ENCODE measurements at places on chromosomes 6 and 20.

- DNase-seq = no peak
Observed at GRCh38 chr6:146896960-146897701, 298.4 kb downstream of the ADGB start.

GRCh38 chr6:12163744-12164507 is 126.2 kb upstream of the EDN1 start:
- no peak for DNase-seq

DNA sequence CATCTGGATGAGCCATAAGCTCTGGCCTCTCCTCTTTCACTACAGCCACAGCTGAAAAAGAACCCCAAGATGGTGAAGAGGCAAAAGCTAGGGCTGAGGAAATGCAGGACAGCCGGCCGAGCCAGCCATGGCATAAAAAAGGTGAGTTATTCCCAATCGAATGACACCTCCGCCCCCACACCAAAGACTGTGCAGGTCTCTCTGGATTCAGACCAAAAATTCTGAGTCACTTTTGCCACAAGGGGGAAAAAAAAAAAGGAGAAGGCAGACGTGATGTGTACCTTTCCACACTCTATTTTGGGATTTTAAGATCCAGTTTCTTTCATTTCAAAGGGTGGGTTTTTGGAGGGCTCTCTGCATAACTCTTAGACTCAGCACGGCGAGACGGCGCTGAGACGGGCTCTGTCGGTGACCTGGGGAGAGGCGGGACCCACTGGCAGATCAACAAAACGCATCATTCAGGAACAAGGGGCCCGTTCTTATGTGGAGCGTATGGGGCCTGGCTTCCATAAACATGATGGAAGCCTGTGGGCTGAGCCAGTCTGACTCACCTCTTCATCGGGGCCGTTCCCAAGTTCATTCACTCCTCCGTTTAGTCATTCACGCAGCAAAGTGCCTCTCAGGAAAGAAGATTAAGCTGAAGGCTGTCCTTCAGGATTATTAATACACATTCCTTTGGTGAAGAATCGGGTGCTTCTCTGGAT is 54.8 kb downstream of the NFATC2 start:
- DNase-seq = no peak

- DNase-seq = no peak
Observed at GRCh38 chr6:135525594-135525993, 28.1 kb upstream of the AHI1 start.

DNA sequence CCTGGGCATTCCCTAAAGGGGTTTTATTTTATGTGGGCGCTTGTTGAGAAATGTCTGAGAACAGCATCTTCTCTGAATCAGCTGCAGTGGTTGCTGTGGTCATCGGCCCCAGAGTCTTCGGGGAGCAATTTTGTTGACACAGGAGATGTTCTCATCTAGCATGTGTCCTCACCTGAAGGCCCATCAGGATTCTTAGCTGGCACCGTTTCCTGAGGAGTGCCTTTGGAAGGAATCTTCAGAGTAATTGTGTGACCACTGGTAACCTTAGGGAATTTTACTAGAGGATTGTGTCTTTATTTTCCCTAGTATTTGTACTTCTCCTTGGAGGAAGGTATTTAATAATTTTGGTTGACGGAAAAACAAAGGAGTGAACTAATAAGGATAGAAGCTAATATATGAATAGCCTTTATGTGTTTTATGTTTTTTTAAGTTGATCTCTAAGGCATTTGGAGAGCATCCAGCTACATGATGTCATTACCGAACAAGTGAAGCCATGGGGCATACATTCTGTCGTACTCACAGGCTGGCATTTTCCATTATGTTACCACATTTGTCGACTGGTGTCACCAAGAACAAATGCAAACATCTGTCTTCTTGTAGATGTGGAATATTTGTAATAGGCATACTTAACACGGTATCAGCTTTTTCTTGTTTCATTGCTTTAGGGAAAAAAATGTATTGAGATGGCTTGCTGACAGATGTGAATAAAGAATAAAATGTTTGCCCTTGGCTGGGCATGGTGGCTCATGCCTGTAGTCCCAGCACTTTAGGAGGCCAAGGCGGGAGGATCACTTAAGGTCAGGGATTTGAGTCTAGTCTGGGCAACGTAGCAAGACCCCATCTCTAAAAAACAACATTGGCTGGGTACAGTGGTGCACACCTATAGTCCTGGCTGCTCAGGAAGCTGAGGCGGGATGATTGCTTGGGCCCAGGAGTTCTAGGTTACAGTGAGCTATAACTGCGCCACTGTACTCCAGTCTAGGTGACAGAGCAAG is 41.9 kb downstream of the TULP4 start:
- DNase-seq = no peak

- DNase-seq = no peak
Observed at GRCh38 chr6:152723398-152723797, 25.7 kb downstream of the MYCT1 start.

DNA sequence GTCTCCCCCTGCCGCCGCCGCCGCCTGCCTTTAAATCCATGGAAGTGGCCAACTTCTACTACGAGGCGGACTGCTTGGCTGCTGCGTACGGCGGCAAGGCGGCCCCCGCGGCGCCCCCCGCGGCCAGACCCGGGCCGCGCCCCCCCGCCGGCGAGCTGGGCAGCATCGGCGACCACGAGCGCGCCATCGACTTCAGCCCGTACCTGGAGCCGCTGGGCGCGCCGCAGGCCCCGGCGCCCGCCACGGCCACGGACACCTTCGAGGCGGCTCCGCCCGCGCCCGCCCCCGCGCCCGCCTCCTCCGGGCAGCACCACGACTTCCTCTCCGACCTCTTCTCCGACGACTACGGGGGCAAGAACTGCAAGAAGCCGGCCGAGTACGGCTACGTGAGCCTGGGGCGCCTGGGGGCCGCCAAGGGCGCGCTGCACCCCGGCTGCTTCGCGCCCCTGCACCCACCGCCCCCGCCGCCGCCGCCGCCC is 474 bp downstream of the CEBPB start:
- peak; percentile 52 for DNase-seq

- no peak for DNase-seq
Observed at GRCh38 chr6:73699676-73700459, 3.9 kb downstream of the CD109 start.

- no peak for DNase-seq
Observed at GRCh38 chr6:152720974-152721373, 23.3 kb downstream of the MYCT1 start.

GRCh38 chr6:28682542-28682941 is 156.9 kb downstream of the GPX5 start:
- DNase-seq = no peak

GRCh38 chr6:138336221-138336620 is 41.5 kb upstream of the SMIM28 start:
- DNase-seq = no peak

DNA sequence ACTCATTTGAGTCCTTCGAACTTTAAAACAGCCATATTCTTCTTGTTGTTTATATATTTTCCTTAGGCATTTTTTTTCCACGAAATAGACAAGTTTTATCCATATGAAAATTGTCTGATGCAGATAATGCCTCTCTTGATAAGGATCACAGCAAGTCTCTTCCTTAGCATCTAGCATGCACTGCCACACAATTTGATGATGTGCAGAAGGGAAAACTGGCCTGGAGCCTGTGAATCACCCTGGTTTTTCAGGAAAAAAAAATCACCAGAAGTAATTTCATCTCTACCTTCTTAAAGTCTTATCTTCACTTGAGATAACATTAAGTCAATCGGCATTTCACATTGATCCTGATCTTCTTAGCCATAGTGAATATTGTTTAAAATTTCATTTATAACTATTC is 199.8 kb downstream of the TENT5A start:
- no peak for DNase-seq

DNA sequence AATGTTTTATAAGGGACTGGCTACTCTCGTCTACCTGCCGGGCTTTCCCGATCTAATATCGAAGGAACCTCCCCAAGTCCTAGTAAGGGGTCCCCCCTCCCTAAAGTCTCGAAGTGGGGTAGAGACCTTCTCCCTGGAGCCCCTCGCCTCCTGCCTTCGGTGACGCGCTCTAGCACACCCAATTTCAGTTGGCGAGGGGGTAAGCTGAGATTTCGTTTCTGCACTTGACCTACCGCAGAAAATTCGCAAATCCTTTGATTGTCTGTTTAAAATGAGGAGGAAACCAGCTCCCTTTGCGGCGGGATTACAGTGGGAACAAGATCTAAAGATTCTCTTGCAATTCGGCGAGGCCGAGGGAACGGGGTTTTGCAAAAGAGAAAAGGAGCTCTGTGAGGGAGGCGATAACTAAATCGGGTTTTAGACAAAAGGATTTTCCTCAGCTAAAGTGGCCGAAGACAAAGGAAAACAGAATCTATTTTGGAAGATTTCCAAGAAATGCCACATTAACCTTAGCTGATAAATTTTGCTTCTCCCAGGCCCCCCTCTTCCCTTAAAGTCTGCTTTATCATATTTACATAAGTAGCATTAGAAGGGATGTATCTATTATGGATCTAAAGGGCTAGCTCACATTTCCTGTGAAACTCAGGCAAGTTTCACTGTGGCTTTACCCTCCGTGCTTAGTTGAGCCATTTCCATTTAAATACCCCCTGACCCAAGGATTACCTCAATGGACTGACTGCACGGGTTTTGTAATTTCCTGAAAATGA is 8.4 kb downstream of the SIM1 start:
- no peak for DNase-seq

GRCh38 chr6:2615251-2615650 is 135.5 kb downstream of the MYLK4 start:
- no peak for DNase-seq

- DNase-seq = no peak
Observed at GRCh38 chr6:1745814-1746213, 136.1 kb downstream of the FOXC1 start.

GRCh38 chr6:53309901-53310300 is 38.8 kb downstream of the ELOVL5 start:
- DNase-seq = no peak

GRCh38 chr20:47817573-47817972 is 32.3 kb upstream of the SULF2 start:
- no peak for DNase-seq

DNA sequence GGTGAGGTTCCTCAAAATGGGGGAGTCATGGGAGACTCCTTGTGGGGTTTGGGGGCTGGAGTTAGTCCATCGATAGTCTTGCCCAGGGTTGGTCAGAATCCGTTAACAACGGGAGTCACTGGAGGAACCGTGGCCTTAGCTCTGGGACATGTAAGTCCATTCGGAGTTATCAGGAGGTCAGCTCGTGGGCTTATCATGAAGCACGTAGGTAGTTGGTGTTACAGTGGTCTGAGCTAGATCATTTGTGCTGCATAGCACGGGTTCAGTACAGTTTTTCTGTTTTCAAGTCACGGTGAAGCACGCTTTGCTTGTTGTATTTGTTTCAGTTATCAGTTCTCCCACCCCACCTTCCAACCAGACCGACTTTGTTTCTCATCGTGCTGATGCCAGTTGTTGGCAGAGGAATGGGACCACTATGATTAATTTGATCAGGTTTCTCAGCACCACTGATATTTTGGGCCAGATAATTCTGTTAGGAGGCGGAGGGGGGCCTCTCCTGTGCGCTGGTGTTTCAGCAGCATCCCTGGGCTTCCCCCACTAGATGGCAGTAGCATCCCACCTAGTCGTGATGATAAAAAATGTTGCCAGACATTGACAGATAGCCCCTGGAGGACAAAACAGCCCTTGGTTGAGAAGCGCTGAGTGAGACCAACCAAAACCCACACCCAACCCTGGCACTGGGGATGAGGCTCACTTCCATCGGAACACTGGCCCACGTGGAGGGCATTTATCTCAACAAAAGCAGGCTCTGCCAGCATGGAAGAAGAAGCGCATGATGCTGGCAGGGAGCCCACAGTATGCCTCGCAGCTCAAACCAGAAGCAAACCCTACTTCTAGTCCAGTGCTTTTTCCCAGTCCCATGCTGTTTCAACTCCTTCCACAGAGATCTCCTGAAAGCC is 2.2 kb upstream of the APMAP start:
- peak; percentile 59 for DNase-seq

DNA sequence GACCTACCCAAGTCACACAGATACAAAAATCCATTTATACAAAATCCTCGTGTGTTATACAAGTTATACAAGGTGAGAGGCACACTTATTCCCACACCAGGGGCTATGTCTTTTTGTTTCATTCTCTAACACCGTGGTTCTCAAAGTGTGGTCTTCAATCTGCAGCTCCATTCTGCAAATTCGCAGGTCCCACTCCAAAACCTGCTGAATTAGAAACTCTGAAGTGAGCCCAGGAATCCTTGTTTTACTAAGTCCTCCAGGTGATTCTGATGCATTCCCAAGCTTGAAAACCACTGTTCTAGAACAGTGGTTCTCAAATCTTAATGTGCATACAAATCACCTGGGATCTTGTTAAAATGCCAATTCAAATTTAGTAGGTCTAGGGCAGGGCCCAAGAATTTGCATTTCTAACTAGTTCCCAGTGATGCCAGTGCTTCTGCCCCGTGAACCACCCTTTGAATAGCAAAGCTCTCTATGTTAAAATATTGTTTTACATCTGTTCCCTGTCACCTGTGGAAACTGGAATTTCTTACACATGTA is 35.1 kb downstream of the LRFN2 start:
- no peak for DNase-seq

GRCh38 chr6:6932968-6933367 is 174.8 kb upstream of the RREB1 start:
- no peak for DNase-seq

GRCh38 chr6:140872885-140873284 is 1259.8 kb upstream of the GJE1 start:
- no peak for DNase-seq

DNA sequence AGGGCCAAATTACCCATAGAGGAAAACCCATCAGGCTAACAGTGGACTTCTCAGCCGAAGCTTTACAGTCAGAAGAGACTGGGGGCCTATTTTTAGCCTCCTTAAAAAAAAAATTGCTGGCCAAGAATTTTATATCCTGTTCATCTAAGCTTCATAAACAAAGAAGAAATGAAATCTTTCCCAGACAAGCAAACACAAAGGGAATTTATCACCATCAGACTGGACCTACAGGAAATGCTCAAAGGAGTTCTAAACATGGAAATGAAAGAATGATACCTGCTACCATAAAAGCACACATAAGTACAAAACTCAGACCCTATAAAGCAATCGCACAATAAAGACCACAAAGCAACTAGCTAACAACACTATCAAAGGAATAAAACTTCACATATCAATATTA is 19.3 kb downstream of the DTNBP1 start:
- DNase-seq = no peak

- no peak for DNase-seq
Observed at GRCh38 chr6:69875715-69876114, 9.4 kb downstream of the COL19A1 start.

- DNase-seq = no peak
Observed at GRCh38 chr20:36390719-36391415, 84.7 kb downstream of the DLGAP4 start.

GRCh38 chr20:61803416-61803914 is 262.2 kb downstream of the TAF4 start:
- no peak for DNase-seq

GRCh38 chr6:35081426-35081851 is 59.7 kb downstream of the TCP11 start:
- no peak for DNase-seq
